Muscle of leg (tissue), 16 donors: ENCODE measurements at places on chromosomes 3 and 15. TPM values are rescaled to one million over a fixed set of nuclear protein-coding genes. Genes with fewer than 3 reads are reported as not detected.

- DNase-seq = no peak
Observed at GRCh38 chr15:41943543-41944312, 28.6 kb downstream of the EHD4 start.

DNA sequence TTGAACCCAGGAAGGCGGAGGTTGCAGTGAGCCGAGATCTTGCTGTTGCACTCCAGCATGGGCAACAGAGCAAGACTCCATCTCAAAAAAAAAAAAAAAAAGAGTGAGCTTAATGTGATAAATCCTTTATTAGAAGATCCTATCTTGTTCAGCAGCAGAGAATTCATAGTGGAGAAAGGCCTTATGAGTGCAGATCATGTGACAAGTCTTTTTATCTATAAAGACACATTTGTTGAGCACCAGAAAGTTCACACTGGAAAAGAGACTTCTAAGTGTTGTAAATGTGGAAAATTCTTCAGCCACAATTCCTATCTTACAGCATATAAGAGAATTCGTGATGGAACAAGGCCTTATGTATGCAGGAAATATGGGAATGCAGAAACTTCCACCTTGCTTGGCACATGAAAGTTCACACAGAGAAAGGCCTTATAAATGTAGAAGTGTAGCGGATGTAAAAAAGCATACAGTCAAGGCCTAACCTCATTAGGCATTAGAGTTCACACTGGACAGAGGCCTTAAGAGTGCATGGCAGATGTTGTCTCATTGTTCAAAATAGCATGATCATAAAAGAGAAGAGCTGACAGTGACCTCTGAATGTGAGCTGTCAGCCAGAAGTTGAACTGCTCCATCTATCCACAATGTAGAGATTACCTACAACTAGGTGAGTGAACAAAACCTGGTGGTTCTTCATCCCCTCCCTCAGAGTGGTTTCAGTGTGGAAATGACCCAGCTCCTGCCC lies 16.7 kb downstream of the ADAM10 start:
- no peak for DNase-seq

- no peak for DNase-seq
Observed at GRCh38 chr3:42098171-42098570, 7.0 kb downstream of the TRAK1 start.

DNA sequence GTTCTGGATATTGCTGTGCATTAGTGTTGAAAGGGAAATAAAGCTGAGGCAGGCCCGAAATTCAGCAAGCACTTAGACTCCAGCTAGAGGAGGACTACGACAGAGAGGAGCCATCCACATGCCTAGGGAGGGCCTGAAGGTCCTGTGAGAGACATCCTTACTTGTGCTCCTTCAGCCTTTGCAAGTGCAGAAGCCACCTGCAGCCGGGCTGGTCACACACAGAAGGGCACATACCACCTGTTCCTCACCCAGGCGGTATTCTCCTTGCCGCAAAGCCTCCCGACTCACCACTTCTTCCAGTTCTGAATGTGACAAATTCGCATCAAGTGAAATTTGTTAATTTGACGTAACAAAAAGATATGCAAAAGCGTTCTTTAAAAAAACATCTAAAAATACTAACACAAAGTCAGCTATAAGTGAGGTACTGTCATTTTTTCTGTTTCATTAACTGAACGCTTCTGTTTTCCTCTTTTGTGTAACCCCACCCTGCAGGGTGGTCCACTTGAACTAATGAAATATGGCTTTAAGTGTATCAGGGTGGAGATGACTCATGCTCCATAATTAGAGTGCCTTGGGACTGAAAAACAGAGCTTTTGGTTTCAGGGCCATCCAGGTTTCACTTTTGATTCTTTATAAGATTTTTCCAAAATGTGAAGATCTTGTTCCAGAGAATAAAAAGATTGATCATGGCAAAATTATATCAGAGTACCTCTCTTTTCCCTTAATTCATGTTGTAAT lies 467.9 kb upstream of the ATP11B start:
- DNase-seq = peak; percentile 2

DBR1 gene
- total RNA-seq = 12.0 TPM

DNA sequence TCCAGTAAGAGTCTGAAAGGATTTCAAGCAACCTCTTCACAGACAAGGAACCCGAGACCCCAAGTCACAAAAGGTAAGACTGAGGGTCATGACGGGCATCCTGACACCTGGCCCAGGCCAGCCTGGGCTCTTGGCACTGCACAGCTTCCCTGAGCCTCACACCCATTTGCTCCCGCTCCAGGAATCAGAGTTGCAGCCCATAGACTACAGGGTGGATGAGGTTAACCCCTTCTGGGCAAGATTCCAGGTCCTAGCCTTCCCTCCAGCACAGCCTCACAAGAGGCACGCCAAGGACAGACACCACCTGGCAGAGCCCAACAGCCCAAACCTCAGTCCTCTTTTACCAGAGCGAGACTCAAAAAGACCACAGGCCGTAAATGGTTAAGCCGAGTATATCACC lies 36.2 kb downstream of the RBPMS2 start:
- peak; percentile 36 for DNase-seq

DNA sequence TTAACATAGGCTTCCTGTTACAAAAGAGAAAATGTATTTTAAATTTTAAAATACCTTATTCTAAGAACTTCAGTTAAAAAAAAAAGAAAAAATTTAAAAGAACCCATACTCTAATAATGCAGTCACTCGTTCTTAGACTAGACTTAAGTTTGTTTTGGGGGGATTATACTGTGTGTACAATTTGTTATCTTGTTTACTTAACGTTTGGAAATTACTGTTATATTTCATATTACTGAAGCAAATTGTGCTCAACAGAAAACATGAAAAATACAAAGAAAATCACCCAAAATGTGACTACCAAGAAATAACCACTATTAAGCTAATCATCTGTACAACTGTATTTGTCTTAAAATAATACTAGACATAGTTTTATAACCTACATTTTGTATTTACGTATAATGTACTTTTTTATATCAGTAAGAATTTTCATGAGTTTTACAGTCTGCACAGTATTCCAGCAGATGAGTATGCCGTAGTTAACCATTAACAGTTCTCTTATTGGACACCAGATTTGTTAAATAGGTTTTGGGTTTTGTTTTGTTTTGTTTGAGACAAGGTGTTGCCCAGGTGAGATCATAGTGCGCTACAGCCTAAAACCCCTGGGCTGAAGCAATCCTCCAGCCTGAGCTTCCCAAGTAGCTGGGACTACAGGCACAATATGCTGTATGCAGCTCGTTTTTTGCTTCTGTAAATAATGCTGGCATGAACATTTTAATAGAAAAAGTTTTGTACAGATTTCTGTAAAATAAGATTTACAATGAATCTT lies 88.8 kb upstream of the CHD2 start:
- peak; percentile 59 for DNase-seq

DNA sequence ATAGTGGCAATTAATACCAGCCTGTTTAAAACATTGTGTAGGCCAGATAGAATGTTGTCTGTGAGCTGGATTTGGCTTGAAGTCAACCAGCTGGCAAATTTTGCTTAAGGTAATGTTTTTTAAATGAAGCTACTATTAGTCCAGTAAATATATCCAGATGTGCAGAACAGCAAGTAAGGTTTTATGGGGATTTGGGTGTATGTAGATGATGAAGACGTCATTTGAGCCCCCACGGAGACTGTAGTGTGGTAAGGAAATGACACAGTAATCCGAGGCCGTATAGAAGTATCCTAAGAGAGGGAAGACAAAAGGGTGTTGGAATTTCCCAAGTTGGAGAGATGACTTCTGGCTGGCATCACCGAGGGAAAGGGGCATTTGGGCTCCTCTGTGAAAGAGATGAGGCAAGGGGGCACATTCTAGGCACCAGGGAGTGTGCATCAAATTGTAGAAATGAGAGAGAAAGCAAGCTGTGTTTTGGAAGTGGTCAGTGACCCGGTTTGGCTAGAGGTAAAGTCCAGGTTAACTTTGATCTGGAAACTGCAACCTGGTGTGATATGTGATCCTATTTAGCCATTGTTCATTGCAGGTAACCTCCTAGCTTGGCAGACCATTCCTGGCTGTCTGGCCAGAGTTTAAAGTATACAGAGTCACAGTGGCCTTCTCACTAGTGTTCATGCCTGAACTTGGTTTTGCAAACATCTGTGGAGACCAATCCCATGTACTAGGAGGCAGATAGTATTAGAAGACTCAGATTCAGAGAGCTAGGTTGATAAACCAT lies 104.2 kb downstream of the ITPR1 start:
- peak; percentile 85 for DNase-seq

CPLX3 gene
- not detected for total RNA-seq

RFT1 gene
- total RNA-seq = 8.2 TPM

DNA sequence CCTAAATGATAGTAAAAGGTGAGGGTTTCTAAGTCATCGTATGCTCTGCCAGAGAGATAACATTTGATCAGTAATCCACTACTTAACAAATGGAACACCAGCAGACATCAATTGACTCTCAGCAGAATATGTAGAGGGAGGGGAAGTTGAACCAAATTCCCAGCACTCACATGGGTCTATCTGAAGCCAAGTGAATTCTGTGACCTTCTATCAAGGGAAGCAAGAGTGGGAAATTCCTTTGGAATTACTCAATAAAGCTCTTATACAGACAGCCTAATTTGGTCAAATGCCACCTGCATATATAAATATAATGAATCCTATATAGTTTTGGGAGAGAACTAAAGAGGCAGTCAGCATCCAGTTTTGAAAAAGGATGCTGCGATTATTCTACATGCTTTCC lies 15.8 kb upstream of the KCNMB2 start:
- no peak for DNase-seq

GRCh38 chr3:71998995-71999673 lies 214.2 kb upstream of the PROK2 start:
- no peak for DNase-seq

HHATL gene
- total RNA-seq = 18.1 TPM

DNA sequence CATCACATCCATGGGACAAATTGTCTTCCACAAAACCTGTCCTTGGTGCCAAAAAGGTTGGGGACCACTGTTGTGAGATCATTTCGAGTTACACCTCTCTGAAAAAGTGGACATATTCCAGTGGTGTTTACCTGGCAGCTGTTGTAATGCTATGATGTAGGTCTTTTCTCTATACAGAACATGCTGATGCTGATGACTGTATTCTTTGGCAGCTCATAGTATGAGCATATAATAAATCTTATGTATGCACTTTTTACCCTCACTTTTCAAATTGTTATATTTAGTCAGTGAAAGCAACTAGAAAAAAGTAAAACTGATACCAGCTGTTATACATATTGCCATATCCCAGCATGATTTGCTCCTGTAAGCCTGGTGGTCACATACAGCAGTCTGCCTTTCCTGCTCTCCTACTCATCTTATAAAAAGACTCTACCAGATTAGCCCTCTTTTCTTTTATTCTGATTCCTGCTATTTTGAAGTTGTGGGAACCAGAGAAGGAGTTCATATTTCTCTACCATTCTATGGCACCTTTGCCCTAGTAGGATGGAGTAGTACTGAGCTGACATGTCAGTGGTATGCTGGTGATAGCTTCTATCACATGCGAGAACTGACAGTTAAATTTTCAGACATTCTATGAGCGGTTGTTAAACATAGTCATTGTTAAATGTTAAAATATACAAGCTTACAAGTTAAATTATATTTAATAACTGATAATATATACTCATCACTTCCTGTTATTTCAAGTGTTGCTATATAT lies 128.7 kb downstream of the FNDC3B start:
- no peak for DNase-seq

- peak; percentile 0 for DNase-seq
Observed at GRCh38 chr3:95705786-95706418, 1108.5 kb upstream of the EPHA6 start.

TMIE gene
- total RNA-seq = 0.62 TPM

GRCh38 chr3:50182533-50183099 lies 8.8 kb upstream of the GNAT1 start:
- DNase-seq = no peak

DNA sequence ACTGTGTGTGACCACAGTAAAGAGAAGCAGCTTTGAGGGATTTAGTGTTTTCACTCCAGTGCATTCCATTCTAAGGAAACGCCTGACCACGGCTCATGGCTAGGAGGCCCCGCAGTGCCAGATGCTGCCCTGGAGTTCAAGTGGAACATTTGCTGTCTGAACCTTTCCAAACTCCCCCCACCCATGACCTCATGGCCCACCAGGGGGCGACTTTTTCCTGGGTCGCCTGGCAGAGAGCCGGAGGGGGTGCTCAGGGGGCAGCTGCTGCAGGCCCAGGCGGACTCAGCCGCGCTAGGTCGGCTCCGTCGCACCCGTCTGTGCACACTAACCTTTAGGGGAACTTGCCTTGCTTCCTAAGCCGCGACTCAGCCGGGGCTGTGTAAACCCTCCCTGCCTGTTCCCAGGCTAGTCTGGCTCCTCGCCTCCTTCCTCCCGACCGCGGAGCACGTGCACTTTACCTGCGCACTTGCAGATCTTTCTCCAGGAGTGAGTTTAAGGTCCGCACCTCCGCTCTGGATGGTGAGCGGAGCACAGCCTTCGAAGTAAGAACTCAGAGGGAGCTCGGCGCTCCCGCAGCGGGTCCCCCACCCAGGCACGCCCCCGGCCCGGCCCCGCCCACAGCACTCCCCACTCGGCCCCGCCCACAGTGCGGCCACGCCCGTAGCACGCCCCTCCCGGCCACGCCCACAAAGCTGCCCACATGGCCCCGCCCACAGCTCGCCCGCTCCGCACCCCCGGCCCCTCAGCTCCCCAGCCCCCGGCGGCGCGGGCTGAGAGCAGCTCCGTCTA lies at the start of gene OCA2:
Gene OCA2 (minus strand): TSS at position 550 of the 789 bp plus-strand sequence. CDS start 17,441 bp downstream, outside the sequence.
- DNase-seq = peak; percentile 64

GRCh38 chr3:164459521-164460151 lies 618.7 kb downstream of the SI start:
- DNase-seq = no peak

- DNase-seq = no peak
Observed at GRCh38 chr15:44883199-44883877, 73.1 kb upstream of the TERB2 start.

DNA sequence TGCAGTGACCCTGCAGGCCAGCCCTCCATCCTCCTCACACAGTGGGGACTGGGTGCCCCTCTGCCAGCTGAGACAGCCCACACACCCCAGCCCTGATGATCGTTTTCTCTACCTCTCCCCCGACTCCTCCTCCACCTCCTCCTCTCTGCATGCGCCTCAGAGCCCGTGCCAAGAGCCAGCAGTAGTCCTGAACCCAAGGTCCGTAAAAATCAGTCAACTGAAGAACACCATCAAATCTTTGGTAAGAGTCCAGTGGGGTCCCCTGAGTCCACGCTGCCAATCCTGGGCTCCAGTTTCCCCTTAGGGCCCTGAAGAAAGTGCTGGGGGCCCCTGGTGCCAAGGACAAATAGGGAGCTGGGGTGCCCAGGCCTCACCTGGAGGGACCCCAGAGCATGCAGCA lies 109.3 kb upstream of the FAN1 start:
- DNase-seq = no peak

- no peak for DNase-seq
Observed at GRCh38 chr3:74426571-74426970, 187.9 kb downstream of the CNTN3 start.

- DNase-seq = no peak
Observed at GRCh38 chr15:74783072-74783807, 1.4 kb downstream of the CSK start.

YEATS2 gene
- 35.4 TPM for total RNA-seq
